SJSA1 (cell line): ENCODE measurements at places on chromosomes 2 and 18.

DNA sequence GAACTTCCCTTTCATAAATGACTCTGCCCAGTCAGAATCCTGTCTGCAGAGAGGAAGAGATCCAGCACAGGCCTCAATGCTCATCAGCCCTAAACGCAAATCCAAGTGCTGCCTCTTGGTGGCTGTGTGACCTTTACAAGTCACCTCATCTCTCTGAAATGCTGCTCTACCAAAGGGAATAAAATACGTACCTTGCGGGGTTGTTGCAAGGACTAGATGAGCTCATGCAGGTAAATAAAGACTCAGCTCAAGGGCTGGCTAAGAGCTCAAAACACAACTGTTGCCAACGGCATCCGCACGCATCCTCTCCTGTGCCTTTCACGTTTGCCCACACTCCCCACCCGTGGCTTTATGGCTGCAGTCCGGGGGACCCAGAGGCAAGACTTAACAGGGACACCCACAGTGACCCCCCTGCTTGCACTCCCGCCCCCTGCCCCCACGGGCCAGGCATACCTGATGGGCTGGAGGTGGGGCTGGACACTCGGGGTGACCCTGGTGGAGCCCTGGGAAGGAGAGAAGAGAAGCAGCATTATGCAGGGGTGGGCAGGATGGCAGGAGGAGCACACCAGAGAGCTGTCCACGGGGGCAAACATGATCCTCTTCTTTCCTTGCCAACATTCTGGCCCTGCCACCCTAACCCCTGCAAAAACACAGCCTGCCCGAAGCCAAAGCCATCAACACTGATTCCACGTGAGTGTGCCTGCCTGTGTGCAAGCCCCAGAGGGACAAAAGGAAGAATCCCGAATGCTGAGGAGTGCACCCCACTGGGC, 102.6 kb downstream of the TNS1 start:
- no peak for DNase-seq

DNA sequence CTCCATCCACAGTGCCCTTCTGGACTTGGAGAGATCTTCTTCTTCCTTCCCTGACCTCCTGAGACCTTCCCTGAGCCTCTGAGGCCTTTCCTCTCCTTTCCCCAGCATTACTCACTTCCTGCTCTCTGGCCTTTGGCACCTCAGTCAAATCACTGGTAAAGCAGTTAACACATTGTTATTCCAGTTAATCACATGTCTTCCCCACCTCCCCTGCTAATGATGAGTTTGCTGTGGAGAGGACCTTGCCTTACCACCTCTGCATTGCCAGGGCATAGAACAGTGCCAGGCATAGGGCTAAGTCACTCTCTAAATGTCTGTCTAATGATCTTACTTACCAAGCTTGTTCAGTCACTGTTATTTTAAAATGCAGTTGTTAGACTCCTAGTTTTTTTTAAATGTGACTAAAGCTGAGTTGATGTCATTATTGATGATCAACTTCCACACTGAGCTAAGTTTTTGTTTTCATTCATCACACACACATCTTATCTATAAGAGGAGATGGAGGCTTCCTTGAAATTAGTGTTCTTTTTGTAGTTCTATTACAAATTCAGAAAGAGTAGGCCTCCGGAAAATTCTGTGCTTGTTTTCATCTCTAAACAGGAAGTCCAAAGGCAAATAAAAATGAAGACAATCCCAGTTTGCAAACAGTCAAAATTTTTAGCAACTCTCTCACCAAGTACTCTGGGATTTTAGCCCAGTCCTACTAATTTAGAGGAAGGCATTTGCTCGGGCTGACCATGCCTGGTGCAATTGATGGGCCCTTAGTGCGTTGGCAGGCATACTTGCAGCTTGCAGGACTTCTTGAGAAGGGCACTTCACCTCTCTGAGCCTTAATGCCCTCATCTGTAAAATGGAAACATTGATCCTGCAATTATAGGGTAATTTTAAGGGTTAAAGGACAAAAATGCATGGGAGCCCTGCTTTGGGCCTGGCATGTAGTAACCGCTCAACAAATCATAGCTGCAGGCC, 113.7 kb upstream of the SPRED2 start:
- no peak for DNase-seq

- no peak for DNase-seq
Measured at GRCh38 chr18:30139631-30140287, 902.8 kb downstream of the DSC3 start.

GRCh38 chr2:237351046-237351445, 62.9 kb downstream of the COL6A3 start:
- DNase-seq, result no peak

- no peak for DNase-seq
Measured at GRCh38 chr2:67046591-67046990, 350.5 kb upstream of the ETAA1 start.

- peak; percentile 47 for DNase-seq
Measured at GRCh38 chr18:34957119-34957863, 83.9 kb upstream of the MAPRE2 start.

DNA sequence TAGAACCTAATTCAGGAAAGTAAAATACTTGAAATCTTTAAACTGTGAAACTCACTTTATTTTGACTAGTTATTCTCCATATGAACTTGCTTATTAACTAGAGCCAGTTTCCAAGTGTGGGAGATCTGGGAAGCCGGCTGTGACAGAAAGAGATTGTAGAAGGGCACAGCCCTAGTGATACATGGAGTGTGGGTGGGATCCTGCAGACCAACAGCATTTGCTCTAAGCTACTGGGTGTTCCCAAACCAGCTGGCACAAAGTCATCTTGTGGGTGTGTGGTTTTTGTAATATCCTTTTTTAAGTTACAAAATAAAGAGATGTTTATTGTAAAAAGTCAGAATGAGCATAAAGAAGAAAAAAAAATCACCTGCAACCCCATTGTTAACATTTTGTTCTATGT, 3.4 kb downstream of the DUSP19 start:
- DNase-seq, result no peak

- no peak for DNase-seq
Measured at GRCh38 chr18:37544713-37545112, 20.9 kb downstream of the CELF4 start.

DNA sequence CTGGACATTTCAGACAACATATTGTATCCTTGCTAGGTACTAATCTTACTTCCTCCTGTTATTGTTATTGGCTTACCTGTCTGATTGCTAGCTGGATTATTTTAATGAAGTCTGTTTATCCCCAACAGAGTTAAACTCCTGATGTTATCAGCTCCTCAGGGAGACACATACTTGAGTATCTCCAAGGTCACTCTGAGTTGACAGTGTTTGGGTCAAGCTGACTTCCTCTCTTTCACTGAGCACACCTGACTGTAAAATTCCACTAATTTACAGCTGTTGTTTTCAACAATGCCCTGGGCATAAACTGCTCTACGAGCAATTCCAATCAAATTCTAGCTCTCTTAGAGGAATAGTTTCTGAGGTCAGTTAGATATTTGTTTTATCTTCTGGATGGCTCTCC, 9.6 kb downstream of the HAUS1 start:
- no peak for DNase-seq

- DNase-seq, result no peak
Measured at GRCh38 chr2:148234143-148234542, 213.3 kb downstream of the MBD5 start.

DNA sequence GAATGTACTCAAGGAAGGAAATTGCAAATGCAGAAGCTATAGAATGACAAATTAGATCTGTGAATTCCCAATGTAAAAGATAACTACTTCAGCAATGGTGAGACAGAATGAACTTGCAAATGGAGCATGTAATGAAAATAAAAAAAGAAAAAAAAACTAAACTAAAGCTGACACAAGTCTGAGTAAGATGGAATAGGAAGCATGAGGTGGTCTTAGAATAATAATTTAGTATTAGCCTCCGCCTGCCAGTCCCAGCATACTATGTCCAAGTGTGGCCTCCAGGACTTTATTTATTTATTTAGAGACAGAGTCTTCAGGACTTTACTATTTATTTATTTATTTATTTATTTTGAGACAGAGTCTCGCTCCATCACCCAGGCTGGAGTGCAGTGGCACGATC, 37.4 kb upstream of the SLC39A10 start:
- DNase-seq, result no peak

- no peak for DNase-seq
Measured at GRCh38 chr2:226418521-226418920, 381.1 kb downstream of the IRS1 start.

DNA sequence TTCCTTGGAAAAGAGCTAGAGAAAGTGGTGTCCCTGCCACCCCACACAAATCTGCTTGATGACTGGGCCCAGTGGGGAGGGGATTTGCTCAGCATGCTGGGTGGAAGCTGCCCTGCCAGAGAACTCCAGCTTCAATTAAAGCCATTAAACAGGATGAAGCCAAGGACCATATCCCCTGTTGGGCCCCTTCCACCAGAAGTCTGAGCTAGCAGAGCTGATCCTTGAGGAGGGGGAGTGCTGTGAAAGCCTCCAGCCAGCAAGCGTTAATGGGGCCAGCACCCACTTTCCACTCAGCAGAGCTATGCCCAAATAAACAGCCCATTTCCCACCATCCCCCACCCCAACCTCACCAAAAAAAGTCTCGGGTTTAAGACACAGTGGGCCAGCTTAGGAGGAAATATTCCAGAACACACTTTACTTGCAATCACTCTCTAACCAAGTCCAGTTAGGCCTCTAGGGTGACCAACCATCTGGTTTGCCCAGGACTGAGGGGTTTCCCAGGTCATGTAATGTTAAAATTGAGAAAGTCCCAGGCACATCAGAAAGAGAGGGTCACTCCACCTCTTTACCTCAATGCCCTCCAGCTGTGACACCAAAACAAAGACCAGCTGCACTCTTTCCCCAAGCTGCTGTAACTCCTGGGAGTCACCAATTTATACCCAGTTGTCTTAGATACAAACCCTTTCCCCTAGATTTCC, 132.3 kb downstream of the FOXI3 start:
- DNase-seq, result no peak
